ENCODE measurements at places on chromosomes 4 and X.

DNA sequence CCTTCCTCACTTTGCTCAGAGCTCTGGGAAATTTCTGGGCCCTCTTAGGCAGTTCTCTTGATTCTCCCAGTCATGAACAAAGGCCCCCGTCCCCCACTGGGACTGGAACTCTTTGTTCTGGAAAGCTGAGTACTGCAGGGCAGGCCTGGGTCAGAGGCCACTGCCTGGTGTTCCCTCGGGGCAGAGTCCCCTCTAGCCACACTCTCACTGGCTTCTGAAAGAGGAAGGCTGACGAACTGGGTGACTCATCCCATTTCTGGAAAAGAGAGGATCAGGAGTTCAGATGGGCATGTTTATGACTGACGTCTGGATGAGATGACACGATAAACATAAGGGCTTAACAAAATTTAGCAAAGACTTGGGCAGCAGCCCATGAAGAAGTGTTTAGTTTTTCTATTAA lies 47.7 kb downstream of the DDX3X start:
- no peak for DNase-seq

GRCh38 chrX:99073551-99073950 lies 1336.5 kb downstream of the PCDH19 start:
- no peak for DNase-seq

GRCh38 chrX:118216509-118216908 lies 99.9 kb upstream of the KLHL13 start:
- DNase-seq = no peak

DNA sequence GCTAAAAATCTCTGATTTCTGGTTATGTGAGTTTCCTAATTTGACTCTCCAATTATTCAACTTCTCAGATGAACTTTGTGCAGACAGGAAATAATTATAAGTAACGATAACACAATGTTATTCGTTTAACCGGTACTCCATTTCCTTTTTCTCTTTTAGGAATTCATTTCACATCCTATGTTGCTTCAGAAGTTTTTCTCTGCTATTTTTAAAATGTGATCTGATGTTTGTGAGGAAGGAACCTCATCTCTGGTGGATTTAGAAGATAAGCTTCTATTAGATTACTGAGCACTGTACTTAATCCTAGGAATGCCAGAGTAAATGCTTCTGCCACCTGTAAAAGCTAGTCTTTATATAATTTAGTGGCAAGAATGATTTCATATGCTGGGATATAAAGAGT lies 116.0 kb upstream of the ETNPPL start:
- DNase-seq = no peak

GRCh38 chr4:87054900-87055299 lies 120.1 kb downstream of the AFF1 start:
- DNase-seq = no peak

- DNase-seq = no peak
Measured at GRCh38 chr4:3680656-3681055, 85.5 kb upstream of the ADRA2C start.

DNA sequence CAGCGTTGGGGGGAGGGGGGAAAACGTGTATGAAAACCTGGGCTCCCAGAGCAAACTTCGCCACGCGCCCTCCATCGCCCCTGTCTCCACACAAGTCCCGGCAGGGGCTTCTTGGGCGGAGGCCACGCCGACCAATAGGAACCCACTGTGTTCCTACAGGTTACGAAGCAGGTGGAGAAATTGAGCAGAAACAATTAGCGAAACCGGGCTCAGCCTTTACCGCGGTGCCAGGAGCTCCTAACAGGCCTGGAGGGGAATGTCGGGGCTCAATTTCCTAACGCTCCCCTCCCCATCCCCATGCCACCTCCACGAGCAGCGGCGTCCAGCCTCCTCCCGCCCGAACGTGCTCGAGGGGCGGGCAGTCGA lies 589 bp upstream of the KIT start:
- DNase-seq = no peak

- peak; percentile 7 for DNase-seq
Measured at GRCh38 chrX:15564981-15565579, 35.7 kb downstream of the ACE2 start.

DNA sequence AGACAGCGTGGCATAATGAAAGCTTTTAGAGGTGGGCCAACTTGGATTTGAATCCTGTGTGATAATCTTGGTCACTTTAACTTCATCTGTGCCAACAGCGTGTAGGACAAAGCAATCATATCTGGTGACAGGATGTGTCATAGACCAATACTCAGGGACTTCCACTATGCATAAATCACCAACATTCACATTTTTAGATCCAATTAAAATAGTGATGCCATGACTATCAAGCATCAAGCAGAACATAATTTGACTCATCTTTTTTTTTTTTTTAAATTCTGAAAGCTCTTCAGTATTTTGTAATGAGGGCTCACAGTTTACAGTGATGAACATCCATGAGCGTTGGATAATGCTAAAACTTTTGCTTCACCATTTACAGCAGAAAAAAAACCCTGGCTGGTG lies 27.3 kb upstream of the RAPGEF2 start:
- DNase-seq = no peak

- no peak for DNase-seq
Measured at GRCh38 chr4:102735582-102735981, 25.2 kb downstream of the MANBA start.

DNA sequence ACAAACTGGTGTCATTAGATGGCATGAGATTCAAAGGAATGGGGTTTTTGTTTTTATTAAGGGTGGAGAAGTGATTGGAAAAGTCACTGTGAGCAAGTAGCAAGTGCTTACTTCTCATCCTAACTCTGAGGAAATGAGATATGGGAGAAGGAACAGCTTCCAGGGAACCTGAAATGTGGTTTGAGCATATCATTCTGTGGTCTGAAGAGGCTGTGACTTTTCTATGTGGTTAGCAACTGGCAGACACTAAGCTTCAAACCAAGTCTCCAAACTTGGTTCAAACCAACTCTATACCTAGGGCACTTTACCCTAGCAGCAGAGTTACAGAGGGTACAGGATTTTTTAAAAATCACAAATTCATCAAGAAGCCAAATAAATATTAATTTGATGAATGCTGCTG lies 58.2 kb downstream of the DCLK2 start:
- DNase-seq = no peak

DNA sequence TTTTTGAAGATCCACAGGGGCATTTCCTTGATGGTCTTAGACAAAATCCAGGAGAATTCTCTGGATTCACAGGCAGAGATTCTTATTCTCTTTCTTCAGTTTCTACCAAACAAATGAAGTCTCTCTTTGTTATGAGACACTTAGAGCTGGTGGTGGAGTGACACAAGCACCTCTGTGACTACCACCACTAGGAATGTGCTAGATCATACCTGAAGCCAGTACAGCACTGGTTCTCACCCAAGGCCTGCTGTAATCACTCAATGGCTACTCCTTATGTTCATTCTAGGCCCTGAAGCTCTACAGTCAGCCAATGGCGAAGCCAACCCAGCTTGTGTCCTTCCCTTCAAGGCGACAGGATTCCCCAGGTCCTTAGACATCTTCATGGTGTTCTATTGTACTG lies 482.3 kb downstream of the TRAM1L1 start:
- no peak for DNase-seq

DNA sequence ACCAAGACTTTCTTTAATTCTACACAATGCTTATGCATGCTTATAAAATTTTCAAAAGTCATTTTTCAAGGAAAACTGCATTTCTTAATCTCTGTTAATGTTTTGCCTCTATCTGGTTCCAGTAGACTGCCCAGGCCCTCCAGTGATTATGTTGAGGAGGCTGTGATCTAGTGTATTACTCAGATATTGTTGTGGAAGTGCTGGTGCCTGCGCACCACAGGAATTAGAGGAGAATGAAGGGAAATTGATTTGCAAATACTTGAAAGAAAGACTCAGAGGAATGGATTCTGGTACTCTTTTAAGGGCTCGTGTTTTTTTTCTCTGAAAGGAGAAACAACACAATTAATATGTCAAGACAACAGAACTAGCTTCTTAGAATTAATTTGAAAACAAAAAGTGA lies 1015.1 kb downstream of the RPA4 start:
- no peak for DNase-seq

DNA sequence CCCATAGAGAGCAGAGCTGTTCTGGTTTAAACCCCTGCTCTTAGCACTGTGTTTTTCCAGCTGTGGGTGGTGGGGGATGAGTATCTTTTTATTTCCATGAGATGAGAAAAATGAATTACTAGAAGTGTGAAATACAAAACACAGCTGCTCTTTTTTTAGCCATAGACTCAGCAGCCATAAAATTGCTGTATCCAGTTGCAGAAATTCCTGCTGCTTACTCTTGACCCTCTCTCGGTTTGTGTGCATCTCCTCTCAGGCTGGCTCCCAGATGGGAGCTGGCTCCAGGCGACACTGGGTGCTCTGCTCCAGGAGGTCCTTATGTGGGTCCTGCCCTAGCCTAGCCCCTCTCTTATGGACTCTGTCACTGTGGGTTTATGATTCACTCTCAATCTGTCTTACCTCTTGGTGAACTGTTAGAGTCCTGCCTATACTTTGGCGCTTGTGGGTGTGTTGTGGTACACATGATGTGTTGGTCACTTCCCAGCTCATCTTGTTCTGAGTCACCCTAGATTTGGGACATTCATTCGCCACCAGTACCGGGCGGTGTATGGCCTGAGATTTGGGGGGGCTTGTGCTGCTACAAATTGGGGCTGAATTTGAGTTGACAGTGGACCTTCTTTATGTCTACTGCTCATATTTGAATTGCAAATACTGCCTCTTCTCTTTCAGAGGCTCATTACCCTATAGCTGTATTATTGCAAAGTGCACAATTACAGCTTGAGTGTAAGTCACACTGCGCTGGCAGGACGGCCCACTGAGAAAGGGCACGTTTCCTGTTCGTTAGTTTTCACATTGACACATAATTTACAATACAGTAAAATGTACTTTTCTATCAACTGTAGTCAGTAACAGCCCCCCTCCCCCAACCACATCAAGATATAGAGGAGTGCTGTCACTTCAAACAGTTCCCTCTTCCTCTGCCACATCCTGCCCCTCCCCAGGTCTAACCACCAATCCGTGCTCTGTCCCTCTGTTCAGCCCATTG lies 46.9 kb upstream of the MSANTD1 start:
- peak; percentile 43 for DNase-seq

DNA sequence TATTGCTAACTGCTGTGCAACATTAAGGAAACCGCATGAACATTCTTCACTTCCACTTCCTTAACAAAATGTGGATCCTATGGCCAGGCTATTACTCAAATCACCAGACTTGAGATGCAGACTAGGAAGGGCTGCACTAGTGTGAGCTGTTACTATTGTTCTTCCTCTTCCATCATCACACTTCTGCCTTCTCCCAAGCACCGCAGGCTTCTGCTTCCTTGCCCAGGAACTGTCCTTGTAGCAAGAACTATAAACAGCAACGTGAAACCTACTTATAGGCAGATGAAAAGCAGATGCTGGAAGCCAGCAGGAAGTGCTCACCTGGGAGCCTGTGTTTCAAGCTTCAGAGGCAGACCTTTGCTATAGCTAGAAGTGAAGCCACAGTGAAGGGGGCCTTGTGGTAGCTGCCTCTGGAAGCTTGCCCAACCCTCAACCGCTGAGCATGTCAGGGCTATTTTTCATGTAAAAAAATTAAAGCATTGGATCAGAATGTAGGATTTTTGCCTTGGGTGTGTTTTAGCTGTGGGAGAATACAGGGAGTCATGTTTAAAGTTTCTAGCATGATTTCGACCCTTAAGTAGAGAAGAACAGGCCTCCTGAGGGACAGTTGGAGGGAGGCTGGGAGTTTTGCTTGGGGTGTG lies 43.9 kb downstream of the CLNK start:
- no peak for DNase-seq

DNA sequence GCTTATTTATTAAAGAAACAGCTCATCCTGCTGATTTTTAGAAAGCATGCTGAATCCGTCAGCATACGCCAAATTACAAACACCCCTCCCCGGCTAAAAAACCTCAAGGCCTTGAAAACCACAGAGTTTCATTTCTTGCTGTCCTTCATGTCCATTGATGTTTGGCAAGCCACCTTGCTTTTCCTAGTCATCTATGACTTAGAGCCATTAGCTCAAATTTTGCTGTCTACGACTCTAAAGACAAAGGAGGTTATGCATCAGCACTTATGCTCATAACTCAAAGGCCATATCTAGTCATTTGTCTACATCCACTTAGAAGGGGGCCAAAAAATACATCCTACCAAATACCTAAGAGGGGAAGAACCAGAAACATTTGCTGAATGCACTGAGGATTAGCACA lies 925.1 kb downstream of the PCDH7 start:
- no peak for DNase-seq

DNA sequence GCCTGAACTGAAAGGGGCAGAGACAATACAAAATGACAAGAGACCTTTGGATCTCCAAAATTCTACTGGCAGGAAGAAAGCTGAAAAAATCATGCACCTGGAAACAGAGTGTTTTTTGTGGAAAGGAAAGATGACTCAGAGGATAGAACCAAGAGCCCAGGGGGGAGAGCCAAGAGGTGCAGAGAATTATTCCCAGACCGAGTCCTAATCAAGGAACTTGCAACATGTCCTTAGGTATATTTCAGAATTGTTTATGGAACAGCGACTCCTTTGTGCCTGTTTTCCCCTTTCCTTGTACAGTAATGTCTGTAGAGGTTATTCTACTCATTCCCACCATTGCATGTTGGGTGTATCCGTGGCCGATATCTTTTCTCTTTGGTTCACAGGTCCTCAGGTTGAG lies 71.7 kb downstream of the YIPF6 start:
- DNase-seq = no peak

- DNase-seq = no peak
Measured at GRCh38 chr4:33975995-33976394, 2268.3 kb downstream of the ARAP2 start.

DNA sequence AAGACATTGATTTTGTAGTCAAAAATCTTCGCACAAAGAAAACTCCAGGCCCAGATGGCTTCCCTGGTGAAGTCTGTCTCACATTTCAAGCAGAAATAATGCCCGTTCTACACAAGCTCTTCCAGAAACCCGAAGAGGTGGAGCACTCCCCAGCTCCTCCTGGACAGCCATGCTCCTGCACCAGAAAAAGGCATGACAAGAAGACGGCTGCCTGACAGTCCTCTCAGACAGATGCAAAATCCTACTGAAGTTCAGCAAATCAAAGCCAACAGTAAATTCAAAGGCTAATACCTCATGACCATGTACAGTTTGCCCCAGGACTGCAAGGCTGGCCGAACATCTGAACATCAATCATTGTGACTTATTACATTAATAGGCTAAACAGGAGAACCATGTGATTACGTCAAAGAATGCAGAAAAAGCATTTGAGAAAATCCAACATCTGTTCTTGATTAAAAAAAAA lies 30.8 kb upstream of the MXD4 start:
- DNase-seq = no peak

GRCh38 chr4:112222219-112222955 lies 9.2 kb upstream of the AP1AR start:
- no peak for DNase-seq

DNA sequence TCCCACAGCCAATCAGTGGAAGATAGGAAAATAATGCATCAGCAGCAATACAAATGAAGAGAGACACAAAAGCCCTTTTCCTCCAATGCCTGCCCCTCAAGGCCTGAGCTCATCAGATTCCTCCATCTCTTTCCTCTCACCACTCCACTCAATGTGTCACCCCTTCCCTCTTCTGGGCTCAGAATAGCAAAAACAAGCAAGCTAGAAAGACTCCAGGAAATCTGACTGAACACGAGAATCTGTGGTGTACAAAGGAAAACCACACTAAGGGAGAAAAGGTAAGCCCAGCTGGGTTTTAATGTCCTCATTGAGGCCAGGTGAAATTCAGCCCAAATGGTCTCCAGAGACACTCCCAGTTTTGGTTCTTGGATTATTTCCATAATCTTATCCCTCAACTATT lies 46.3 kb downstream of the ARHGEF9 start:
- no peak for DNase-seq
